ENCODE measurements at places on chromosomes 6 and 20.

DNA sequence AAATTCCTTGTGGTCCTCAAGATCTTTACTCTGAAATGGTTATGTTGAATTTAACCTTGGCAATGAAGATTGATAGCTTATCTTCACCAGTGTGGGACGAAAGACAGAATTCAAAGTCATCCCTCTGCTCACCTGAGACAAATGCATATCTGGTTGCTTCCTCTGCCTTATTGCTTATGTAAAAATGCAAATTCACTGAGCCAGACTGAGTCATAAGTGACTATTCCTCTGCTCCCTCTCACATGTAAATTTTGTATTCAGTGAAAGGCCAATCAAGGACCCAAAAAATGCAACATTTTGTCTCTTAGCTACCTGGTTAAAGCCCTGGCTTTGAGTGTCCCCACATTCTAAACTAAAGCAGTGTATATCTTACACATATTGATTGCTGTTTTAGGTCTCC is 593.1 kb upstream of the GJE1 start:
- no peak for DNase-seq

DNA sequence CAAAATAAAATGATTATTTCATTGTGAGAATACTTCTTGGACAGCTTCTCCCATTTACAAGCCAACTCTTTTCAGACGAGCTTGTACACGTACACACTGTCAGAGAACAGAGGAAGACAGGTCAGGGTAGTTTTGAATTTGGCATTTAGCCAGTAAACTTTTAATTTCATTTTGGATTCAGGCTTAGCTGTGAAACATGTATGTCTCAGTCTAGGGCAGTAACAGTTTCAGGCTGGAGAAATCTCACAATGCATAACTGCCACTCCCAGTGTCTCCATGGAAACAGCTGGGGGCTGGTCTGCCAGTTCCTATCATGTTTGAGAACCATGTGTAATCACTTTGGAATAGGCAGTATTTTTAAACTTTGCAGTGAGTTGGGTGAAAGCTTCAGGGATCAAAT is 22.0 kb upstream of the QKI start:
- no peak for DNase-seq

DNA sequence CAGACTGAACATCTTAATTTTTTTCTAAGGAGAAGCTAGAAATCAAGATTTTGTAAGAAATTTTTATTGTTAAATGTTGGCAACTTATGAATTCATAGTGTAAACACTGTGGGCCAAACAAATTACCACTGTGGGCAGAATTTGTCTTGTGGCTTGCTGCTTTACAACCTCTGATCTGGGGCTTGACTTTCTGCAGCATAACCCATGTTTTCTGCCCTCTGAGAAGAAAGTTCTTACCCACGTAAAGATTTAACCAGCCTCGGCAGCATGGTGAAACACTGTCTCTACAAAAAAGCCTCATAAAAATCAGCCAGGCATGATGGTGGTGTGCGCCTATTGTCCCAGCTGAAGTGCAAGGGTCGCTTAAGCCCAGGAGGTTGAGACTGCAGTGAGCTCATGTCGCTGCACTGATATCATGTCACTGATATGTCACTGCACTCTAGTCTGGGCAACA is 12.9 kb downstream of the ITCH start:
- no peak for DNase-seq

- DNase-seq, result peak; percentile 34
Measured at GRCh38 chr20:62522748-62523396, 47.1 kb upstream of the GATA5 start.

DNA sequence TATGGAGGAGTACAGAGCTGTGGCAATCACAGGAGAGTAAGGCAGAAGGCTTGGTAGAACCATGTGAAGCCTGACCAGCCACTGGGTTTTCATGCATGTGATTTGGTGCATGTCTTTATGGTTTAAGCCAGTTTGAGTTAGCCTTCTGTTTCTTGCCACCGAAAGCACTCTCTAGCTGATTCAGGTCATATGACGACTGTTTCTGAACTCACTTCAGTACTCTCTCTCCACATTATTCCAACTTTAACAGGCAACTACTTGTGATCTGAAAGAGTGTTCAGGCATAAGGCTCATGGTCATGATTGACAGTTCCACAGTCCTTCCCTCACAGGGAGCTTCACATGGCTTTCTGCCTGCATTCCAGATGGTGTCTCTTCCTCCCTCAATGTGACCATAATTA is 63.3 kb upstream of the TAB2 start:
- DNase-seq, result no peak

GRCh38 chr6:41257369-41258195 is 28.9 kb downstream of the TREM1 start:
- DNase-seq, result peak; percentile 17

GRCh38 chr20:19344341-19344740 is 131.9 kb downstream of the SLC24A3 start:
- no peak for DNase-seq

- DNase-seq, result no peak
Measured at GRCh38 chr20:44707018-44707579, 8.1 kb upstream of the CCN5 start.

DNA sequence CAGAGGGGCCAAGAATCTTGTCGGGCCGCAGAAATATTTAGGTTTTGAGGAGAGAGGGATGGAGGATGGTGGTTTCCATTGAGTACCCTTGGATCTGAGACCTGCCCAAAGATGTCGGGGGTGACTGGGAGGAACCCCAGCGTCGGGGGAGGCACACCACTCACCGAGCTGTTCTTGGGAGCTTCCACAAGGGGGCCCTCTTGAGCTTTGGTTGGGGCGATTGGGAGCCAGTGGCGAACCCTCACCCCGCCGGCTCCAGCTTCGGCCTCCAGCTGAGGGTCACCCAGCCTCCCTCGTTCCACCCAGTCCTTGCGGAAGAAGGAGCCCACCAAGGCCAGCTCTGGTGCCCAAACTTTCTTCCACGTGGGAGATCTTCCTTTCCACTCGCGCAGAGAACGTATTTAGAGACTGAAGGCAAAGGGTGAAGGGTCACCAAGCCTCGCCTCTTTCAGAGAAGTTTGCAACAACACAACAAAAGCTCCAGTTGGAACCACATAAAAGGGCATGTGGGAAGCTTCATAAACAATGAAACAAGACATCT is 33.6 kb downstream of the APCDD1L start:
- no peak for DNase-seq

DNA sequence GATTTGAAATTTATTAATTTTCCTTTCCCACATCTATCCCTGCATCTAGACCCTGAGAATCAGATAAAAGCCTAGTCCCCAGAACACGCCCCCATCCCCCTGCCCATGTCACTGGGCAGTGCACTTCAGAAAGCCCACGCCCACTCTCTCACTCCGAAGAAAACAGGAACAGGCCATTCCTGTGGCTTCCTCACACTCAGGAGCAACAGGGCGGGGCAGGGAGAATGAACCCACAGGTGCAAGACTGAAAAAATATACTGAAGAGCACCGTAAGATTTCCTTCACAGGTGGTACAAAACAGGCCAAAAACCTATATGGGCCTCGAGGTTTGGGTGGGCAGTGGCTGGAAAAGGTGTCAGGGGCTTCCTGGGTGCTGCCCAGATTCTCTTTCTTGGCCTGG is 3.4 kb downstream of the OXT start:
- no peak for DNase-seq

DNA sequence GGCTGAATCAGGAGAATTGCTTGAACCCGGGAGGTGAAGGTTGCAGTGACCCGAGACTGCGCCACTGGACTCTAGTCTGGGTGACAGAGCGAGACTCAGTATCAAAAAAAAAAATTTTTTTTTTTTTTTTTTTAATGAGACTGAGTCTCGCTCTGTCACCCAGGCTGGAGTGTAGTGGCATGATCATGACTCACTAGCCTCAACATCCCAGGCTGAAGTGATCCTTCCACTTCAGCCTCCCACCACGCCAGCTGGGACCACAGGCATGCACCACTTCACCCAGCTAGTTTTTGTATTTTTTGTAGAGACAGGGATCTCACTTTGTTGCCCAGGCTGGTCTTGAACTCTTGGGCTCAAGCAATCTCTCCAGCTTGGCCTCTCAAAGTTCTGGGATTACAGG is 53.3 kb downstream of the MYO6 start:
- peak; percentile 51 for DNase-seq

DNA sequence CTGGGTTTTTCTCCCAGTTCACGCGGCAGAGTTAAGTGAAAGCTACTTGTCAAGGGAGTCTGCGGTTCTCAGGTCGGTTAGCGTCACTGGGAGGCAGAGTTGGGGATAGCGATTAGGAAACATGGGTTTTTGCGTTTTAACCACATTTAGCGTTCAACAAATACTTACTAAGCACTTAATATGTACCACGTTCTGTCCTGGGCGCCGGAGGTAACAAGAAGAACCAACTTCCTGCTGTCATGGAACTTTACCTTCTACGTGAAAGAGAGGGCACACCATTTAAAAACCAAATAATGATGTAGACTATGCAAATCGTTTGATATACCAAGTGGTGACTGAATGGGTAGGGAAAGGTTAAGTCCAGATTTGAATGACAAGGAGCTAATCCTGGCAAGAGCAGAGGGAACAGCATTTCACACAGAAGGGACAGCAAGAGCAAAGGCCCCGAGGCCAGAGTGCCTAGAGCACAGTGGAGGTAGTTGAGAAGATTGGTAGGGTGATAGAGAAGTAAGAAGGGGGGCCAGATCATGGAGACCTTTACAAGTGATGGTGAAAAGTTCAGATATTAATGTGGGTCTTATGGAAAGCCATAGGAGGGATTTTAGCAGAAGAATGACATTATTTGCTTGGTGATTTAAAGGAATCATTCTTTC is 744 bp downstream of the RIOK1 start:
- no peak for DNase-seq

DNA sequence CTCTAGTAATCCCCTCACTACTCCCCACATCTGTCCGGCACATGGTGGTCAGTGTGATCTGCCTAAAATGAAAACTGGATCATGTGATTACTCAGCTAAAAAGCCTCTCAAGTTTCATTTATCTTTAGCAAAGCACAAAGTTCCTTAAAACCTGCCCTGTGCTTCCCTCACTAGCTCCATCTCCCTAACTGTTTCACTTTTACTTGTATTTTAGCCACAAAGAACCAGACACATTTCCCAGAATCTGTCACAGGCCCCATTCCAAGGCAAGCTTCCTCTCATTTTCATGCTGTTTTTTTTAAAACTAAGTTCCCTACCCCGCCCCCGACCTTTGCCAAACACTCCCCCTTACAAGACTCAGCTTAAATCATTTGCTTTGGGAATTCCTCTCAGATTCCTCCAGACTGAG is 8.9 kb upstream of the IGF2R start:
- DNase-seq, result no peak

- no peak for DNase-seq
Measured at GRCh38 chr20:37423545-37423944, 77.6 kb downstream of the SRC start.
